Peyer's patch (tissue), 4 donors: ENCODE measurements at places on chromosomes 6 and 20. TPM values are rescaled to one million over a fixed set of nuclear protein-coding genes. Genes with fewer than 3 reads are reported as not detected.

DNA sequence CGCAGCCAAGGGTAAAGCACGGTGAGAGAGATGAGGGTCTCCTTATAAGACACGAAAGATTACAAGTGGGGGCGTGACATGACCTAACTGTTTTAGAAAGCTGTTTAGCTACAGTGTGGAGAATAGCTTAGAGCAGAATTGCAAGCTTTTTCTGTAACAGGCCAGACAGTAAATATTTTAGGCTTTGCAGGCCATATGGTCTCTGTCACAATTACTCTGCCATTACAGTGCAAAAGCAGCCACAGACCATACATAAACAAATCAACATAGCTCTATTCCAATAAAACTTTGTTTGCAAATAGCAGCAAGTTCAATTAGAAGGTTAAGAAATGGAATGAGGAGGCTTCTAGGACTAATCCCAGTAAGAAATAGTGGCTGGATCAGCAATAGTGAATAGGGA is 16.8 kb downstream of the PGM3 start:
- H3K27ac ChIP-seq, result no peak overlapping the region
- no peak overlapping the region for H3K4me3 ChIP-seq
- peaks cover 67% of the 10 kb centered on the region for H3K36me3 ChIP-seq
- DNase-seq, result no peak

DNA sequence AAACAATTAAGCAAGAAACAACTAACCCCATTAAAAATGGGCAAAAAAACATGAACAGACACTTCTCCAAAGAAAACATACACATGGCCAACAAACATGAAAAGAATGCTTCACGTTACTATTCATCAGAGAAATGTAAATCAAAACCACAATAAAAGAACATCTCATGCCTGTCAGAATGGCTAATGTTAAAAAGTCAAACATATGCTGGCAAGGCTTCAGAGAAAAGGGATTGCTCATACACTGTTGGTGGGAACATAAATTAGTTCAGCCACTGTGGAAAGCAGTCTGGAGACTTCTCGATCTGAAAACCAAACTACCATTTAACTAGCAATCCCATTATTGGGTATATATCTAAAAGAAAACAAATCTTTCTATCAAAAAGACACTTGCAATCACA is 217.5 kb downstream of the TINAG start:
- H3K36me3 ChIP-seq, result no peaks in the 10 kb centered on the region
- H3K27me3 ChIP-seq, result no peaks in the 10 kb centered on the region
- H3K27ac ChIP-seq, result no peak overlapping the region
- no peak overlapping the region for H3K4me3 ChIP-seq
- H3K4me1 ChIP-seq, result no peaks in the 10 kb centered on the region

DNA sequence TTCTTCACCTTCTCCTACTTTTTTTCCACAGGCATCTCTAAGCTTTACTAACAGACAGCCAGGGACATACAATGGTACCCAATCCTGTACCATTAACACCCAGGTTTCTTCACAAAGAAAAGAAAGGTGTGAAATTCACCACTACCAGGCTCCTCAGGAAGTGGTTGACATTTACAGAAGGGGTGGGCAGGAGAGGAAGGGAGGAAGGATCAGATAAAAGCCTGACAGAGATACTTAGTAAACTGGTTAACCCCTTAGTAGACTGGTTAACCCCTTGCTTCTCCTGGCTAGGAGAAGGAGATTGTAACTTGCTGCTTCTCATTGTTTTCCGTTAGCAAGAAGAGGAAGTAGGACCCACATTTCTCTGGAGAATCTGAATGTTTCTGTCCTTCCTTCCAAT is 7.2 kb downstream of the SAMD3 start:
- no peaks in the 10 kb centered on the region for H3K4me1 ChIP-seq
- H3K36me3 ChIP-seq, result no peaks in the 10 kb centered on the region
- no peak overlapping the region for H3K27ac ChIP-seq
- H3K27me3 ChIP-seq, result no peaks in the 10 kb centered on the region
- no peak overlapping the region for H3K4me3 ChIP-seq
- no peak for DNase-seq

- no peaks in the 10 kb centered on the region for H3K36me3 ChIP-seq
- peak overlapping the region; percentile 88 for H3K27ac ChIP-seq
- H3K4me1 ChIP-seq, result peaks cover 11% of the 10 kb centered on the region
- DNase-seq, result peak; percentile 56
- H3K4me3 ChIP-seq, result peak overlapping the region; percentile 82
These were observed 717 bp upstream of the ASF1A start for GRCh38 chr6:118893064-118893806.

SLC44A4 gene
- 445 TPM for total RNA-seq

GRCh38 chr20:6993011-6993410 is 225.5 kb downstream of the BMP2 start:
- DNase-seq, result no peak
- H3K36me3 ChIP-seq, result no peaks in the 10 kb centered on the region
- no peak overlapping the region for H3K4me3 ChIP-seq
- H3K27ac ChIP-seq, result no peak overlapping the region
- H3K4me1 ChIP-seq, result no peaks in the 10 kb centered on the region
- H3K27me3 ChIP-seq, result no peaks in the 10 kb centered on the region

GRCh38 chr20:63086421-63087235 is 79.9 kb upstream of the BHLHE23 start:
- no peaks in the 10 kb centered on the region for H3K36me3 ChIP-seq
- no peaks in the 10 kb centered on the region for H3K27me3 ChIP-seq
- H3K4me1 ChIP-seq, result no peaks in the 10 kb centered on the region
- H3K4me3 ChIP-seq, result no peak overlapping the region

HLA-DRB5 gene
- total RNA-seq, result not detected

OR2H1 gene
- not detected for total RNA-seq

DNA sequence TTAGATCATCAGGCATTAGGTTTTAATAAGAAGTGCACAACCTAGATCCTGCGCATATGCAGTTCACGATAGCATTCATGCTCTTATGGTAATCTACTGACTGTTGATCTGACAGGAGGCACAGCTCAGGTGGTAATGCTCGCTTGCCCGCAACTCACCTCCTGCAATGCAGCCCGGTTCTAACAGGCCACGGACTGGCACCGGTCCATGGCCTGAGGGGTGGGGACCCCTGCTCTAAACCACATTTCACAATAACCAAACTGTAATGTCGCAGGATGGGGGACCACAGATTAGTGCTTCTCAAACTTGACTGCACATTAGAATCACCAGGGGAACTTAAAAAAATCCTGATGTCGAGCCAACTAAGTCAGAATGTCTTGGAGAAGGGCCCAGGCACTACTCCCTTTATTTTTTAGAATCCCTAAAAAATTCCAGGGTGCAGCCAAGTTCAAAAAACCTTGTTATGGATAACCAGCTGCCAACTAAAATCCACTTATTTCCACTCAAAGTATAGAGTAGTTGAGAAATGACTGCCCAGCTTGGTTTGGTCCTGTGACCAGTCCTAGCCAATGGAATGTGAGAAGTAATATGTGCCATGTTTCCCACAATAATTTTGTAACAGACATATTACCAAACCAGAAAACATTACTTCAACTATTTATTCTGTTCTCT is 3.1 kb downstream of the SHPRH start:
- no peak overlapping the region for H3K4me3 ChIP-seq
- no peaks in the 10 kb centered on the region for H3K27me3 ChIP-seq
- no peaks in the 10 kb centered on the region for H3K4me1 ChIP-seq
- no peak overlapping the region for H3K27ac ChIP-seq
- no peaks in the 10 kb centered on the region for H3K36me3 ChIP-seq

DNA sequence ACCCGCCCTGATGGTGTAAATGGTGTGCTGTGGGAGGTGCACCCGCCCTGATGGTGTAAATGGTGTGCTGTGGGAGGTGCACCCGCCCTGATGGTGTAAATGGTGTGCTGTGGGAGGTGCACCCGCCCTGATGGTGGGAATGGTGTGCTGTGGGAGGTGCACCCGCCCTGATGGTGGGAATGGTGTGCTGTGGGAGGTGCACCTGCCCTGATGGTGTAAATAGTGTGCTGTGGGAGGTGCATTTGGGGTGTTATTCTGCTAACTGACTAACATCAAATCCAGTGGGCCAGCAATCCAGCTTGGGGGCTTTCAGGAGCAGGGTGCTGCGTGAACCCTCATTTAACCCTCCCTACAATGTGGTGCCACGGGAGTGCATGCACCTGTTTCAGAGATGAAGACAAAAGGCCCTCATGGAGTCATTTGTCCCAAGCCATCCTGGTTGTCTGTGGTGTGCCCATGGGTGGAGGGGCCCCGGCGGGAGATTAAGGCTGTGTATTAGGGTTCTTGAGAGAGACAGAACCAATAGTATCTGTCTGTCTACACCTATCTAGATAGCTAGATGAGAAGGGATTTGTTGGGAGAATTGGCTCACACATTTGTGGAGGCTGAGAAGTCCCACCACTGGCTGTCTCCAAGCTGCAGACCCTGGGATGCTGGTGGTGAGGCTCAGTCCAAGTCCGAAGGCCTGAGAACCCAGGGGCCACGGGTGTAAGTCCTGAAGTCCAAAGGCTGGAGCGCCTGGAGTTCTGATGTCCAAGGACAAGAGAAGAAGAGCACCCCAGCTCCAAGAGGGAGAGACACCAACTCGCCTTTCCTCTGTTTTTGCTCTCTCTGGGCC is 39.2 kb downstream of the TMEM242 start:
- H3K27ac ChIP-seq, result no peak overlapping the region
- no peaks in the 10 kb centered on the region for H3K36me3 ChIP-seq
- no peak for DNase-seq
- no peaks in the 10 kb centered on the region for H3K27me3 ChIP-seq
- no peak overlapping the region for H3K4me3 ChIP-seq

GRCh38 chr20:61503106-61503505 is 251.0 kb downstream of the CDH4 start:
- no peaks in the 10 kb centered on the region for H3K36me3 ChIP-seq
- no peak for DNase-seq
- H3K27me3 ChIP-seq, result no peaks in the 10 kb centered on the region
- no peak overlapping the region for H3K27ac ChIP-seq

ETV7 gene
- 8.4 TPM for total RNA-seq
